NCI-H524 (cell line): ENCODE measurements at places on chromosomes 2 and 18.

GRCh38 chr2:47785986-47786385, 3.0 kb downstream of the MSH6 start:
- no peak for DNase-seq

GRCh38 chr2:60516826-60517225, 36.6 kb downstream of the BCL11A start:
- no peak for DNase-seq

- no peak for DNase-seq
These were observed 352.0 kb downstream of the ARHGAP15 start for GRCh38 chr2:143481237-143481623.

DNA sequence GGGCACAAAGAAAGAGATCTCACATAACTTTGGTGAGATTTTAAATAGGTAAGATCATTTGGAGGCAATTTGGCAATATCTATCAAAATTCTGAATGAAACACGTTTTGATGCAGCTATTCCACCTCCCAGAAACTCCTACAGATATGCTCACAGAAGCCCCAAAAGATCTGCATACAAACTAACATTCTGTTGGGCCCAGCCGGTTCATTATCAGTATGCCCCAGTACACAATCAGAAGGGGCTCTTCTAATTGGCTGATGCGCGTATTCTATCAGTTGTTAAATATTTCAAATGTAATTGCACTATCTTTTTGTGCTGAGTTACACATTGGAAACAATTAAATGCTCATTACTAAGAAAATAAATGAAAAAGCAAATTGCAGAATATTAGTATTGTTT, 7.1 kb upstream of the TGIF1 start:
- DNase-seq: no peak

GRCh38 chr2:221501883-221502269, 70.2 kb downstream of the EPHA4 start:
- DNase-seq: no peak

- DNase-seq: peak; percentile 94
These were observed 47.0 kb upstream of the FOSL2 start for GRCh38 chr2:28345619-28346018.
